ENCODE measurements at places on chromosomes 5 and 9. TPM values are rescaled to one million over a fixed set of nuclear protein-coding genes. Genes with fewer than 3 reads are reported as not detected.

- no peak for DNase-seq
Measured at GRCh38 chr9:79572032-79572607, 355 bp downstream of the TLE4 start.

GRCh38 chr9:109816490-109816889 lies 36.5 kb downstream of the PALM2AKAP2 start:
- DNase-seq: no peak

The ABL1 gene
- 69.2 TPM for total RNA-seq

DNA sequence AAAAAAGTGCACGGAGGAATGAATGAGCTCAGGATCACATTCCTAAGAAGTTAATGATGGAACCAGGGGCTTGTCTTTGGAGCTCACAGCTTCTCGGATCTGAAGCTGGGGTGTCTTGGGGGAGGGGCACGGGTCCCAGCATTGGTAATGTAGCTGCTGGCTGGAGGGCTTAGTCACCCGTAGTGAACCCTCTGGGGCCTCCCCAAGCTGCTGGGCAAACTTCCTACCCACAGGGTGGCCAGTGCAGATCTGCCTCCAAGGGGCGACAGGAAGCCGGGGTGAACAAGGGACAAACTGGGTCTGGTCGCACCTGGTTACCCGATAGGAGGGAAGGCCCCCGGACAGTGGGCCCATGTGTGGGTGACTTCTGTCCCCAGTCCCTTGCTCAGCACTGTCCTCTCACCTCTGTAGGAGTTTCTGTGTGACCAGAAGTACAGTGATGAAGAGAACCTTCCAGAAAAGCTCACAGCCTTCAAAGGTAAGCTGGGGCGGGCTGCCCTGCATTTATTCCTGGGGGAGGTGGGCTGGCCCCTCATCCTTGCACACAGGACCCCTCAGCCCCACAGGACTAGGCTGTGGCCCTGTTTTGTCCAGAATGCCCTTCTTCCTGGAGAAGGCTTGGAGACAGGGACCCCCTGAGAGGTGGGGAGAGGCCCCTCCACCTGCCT lies 14.1 kb upstream of the NUP214 start:
- DNase-seq: no peak

DNA sequence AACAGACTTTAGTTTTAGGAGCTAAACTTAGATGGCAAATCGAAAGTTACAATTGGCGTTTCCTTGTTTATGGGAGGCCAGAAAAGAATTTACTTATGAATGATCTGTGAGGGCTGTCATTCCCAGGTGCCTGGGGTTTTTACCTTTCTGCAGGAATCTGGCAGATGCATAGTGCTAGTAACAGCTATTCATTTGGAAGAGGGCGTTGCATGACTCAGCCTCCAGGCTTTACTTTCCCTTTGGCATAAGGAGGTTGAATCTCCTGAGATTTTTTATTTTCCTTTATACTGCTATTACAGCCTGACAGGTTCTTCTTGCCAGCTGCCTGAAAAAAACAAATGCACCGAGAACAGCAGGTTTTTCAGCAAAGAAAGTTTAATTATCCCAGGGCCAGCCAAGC lies 30.0 kb downstream of the CARD6 start:
- no peak for DNase-seq

The CCIN gene
- total RNA-seq: not detected

The BTNL3 gene
- 214 TPM for total RNA-seq

DNA sequence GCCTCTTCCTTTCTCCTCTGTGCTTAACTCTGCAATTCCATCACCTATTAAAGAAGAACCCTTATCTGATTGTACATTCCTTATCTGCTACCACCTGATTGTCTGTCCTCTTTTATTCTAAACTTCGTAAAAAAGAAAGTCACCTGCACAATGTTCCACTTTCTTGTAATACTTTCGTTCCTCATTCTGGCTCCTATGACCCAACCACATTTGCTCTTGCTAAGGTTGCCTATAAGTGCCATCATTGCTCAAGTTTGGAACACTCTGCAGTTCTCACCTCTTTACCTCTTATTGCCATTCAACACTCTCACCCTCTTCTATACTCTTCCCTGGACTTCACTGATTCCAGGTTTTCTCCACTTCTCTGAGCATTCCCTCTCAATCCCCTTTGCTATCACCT lies 10.1 kb downstream of the TAF1L start:
- no peak for DNase-seq

- DNase-seq: no peak
Measured at GRCh38 chr5:34716986-34717385, 60.9 kb downstream of the RAI14 start.

DNA sequence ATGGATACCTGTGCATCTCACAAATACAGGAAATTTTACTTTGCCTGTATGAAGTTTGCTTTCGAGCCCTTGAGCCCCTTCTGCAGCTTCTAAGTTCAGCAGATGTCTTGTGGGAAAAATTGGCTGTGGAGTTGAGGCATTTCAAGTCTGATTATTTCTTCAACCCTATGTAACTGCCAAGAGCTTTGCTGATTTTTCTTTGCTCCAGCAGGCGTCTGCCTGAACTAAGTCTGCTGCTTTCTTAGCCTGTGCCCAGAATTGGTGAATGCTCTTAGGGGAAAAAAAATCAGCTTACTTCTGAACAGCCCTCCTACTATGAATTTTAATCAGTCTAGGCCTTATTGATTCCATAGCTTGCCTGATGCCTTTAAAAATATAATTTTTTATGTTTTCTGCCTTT lies 41.2 kb downstream of the RIC1 start:
- DNase-seq: no peak

- no peak for DNase-seq
Measured at GRCh38 chr5:131230406-131230805, 33.4 kb upstream of the CDC42SE2 start.

The LCN10 gene
- total RNA-seq: 1.1 TPM

- no peak for DNase-seq
Measured at GRCh38 chr5:158433634-158434033, 574.7 kb upstream of the CLINT1 start.

DNA sequence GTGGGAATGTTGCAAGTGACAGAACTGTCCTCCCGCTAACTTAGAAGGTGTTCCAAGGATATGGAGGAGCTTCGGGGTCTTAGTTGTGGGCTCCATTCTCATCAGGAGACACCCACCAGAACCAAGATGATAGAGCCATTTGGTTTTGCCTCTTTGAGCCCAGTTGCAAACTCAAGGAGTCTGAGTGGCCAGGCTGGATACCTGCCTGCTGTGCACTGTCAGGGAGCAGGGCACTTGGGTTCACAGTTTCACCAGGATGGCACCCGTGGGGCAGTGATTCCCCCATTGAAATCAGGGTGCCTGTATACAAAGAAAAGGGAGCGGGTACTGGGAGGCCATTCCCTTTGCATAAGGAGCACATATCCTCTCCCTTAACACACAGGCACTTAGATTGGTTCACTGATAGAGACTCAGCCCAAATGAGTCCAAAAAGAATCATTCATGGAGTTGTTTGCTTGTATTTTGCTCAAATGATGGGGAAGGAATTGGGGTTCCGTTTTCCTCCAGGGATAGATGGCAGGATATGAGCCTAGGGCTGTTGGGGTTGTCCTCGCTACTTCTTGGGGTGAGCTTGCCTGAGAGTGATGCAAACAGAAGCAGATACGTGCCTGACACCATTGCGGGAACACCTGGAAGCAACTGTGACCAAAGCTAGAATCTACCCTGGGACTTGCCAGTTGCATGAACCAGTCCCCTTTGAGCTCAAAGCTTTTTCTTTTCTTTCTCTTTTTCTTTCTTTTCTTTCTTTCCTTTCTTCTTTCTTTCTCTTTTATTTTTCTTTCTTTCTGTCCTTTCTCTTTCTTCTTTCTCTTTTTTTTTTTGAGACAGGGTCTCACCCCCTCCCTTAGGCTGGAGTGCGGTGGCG lies 1.3 kb upstream of the PRR7 start:
- DNase-seq: no peak

The FREM1 gene
- total RNA-seq: 35.4 TPM

- no peak for DNase-seq
Measured at GRCh38 chr5:142617416-142618129, 68.3 kb downstream of the FGF1 start.

GRCh38 chr5:134659456-134659855 lies 10.9 kb downstream of the SEC24A start:
- no peak for DNase-seq

The HINT2 gene
- total RNA-seq: 23.5 TPM

The TMC1 gene
- total RNA-seq: not detected

The SEMA5A gene
- total RNA-seq: 22.5 TPM

DNA sequence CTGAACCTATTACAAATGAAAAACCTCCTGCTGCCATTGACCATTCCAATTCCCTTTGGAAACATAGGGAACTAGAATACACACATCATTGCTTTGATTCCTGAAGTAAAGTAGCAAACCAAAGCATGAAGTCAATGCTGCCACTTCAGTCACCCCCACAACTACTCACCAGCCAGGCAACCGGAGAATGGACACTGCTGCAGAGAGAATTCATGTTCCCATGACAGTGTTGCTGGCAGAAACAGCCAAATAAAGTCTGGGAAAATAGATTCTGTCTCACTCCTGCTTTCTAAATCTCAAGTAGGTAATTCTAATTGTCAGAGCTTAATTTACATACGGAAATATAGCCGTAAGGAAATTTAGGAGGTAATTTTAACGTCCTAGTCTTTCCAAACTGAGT lies 162.9 kb upstream of the PLPPR1 start:
- no peak for DNase-seq

DNA sequence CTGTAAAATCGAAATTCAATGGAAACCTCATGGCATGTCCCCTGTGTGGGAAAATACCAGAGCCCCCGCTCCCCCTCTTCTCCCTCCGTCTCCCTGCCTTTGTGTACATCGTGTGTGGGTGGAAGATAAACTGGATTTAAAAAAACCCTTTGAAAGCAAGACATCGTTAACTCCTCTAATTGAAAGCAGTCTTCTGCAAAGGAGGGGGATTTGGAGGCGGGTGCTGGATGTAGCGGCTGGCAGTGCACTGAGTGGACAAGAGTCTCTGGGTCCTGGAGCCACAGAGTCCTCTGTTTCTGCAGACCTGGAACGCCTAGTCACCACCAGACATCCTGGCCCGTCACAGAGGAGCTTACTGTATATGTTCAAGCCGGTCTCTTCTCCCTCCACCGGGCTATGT lies 169.4 kb downstream of the PAPPA start:
- DNase-seq: no peak
